ENCODE measurements at places on chromosomes 11 and 22.
A peak's percentile ranks its signal among the peaks of the same experiment; 100 is the strongest.

- DNase-seq: no peak
Observed at GRCh38 chr11:88806410-88806809, 259.4 kb downstream of the GRM5 start.

- DNase-seq: no peak
Observed at GRCh38 chr11:78295991-78296930, 107.5 kb downstream of the USP35 start.

DNA sequence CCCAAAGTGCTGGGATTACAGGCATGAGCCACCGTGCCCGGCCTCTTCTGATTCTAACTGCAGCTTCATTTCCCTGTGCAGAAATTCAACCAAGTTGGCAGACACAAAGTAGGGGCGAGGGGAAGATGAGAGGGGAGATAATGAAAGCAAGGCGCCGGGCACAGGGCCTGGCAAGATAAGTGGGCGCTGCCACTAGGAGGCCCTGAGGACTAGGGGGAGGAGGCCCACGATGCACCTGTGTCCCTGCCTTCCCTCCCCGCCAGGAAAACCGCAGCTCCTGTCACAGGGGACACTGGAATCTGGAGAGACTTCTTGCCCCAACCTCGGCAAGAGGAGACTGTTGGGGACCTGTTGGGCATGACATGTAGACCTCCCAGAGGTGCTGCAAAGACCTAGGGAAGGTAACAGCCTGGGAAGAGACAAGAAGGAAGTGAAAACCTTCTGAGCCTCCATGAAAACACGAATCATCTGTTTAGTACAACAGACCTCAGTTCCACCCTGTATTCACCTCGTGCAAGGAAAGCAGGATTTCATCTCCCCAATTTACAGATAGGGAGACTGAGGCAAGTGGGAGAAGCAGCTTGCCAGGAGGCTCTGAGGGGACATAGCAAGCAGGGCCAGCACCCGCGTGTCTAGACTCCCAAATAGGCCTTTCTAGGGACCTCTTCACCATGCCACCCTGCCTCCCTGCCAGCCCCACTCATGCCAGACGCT, 3.1 kb upstream of the LGALS1 start:
- DNase-seq: no peak

DNA sequence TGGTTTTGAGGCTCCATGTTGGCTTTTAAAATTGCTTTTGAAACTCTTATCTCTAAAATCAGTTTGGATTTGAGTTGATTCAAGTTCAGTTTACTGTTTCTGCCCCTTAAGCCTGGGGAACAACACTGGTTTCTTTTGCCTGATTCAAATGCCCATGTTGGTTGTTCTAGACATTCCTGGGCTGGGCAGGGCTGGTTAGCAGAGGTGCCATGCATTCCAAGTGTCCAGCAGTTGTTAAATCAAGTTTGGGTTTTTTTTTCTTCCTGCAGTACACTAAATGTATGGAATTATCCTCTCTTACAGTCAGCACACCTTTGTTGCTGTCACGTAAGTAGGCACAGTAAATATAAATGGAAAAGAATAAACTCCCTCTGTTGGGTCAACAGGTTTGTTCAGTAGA, 67.2 kb upstream of the MTMR2 start:
- no peak for DNase-seq

DNA sequence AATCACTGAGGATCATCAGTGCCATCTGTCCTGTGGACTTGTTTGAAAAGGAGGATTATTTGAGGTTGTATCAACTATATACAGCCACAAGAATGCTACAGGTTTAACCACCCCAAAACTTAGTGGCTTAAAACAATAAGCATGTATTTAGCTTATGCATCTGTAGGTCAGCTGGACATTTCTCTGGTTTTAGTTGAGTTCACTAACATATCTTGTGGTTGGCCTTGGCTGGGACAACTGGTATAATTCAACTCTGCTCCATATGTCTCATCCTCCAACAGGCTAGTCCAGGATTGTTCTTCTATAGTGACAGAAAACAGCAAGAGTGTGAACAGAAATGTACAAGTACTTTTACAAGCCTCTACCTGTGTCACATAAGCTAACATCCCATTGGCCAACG, 49.9 kb upstream of the SOX6 start:
- no peak for DNase-seq

DNA sequence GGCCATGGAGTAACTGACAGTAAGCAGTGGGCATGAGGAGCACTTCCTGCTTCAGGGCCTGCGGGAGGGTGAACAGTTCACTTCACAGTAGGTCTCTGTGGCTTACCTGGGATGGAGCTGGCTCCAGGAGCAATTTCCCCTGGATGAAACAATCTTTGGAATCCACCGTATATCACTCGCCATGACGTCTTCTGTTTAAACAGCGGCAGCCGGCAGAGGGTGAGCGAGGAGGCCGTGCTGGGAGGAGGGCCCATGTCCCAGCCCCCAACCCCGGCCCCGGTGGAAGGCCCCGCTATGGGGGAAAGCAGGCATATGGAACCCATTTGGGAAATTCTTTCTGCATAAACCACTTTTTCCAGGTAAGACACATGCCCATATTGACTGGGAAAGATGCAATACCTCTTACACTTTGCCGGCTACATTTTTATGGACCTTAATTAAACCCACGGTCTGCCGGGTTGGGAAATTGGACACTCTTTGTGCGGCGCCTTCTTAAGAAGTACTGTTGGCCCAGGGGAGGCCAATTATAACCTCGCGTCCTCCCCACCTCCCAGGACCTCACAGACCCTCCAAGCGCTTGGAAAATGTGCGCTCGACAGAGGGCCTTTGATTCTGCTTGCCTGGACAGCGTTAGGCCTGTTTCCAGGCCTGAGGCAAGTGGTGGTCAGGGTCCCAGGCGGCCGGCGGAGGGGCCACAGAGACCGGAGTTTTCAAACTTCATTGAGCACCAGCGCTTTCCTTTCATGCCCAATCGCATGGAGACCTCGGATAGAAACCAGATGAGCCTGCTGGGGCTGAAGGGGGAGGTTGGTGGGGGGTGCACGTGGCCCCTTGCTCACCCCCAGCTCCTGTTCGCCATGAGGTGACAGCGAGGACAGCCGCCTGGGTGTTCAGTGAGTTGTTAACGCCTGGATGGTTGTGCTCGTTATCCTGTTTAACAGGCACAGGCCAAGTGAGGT, 40.4 kb downstream of the SMIM38 start:
- no peak for DNase-seq

- DNase-seq: no peak
Observed at GRCh38 chr11:108494182-108494581, 4.0 kb downstream of the POGLUT3 start.

GRCh38 chr22:26565889-26566288, 24.0 kb downstream of the TPST2 start:
- no peak for DNase-seq

GRCh38 chr11:72828081-72828567, 13.9 kb downstream of the ATG16L2 start:
- DNase-seq: peak; percentile 49

DNA sequence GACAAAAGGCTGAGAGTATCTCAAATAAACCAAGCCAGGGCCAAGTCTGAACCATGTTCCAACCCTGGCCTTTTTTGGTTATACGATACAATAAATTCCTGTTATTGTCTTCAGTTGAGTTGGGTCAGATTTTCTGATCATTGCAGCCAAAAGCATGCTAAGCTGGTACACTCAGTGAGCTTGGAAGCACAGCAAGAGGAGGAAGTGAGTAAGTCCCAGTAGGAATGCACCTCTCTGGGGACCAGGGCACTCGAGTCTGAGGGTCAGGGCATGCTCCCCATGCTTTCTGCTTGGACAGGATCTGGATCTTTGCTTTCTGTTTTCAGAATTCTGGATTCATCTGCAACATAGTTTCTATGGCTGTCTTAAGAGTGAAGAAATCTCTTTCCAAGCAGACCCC, 73.1 kb downstream of the TMPRSS5 start:
- DNase-seq: peak; percentile 38

GRCh38 chr11:111387363-111387762, 8.3 kb upstream of the POU2AF1 start:
- DNase-seq: no peak

- DNase-seq: no peak
Observed at GRCh38 chr22:36358533-36359469, 29.0 kb downstream of the MYH9 start.

DNA sequence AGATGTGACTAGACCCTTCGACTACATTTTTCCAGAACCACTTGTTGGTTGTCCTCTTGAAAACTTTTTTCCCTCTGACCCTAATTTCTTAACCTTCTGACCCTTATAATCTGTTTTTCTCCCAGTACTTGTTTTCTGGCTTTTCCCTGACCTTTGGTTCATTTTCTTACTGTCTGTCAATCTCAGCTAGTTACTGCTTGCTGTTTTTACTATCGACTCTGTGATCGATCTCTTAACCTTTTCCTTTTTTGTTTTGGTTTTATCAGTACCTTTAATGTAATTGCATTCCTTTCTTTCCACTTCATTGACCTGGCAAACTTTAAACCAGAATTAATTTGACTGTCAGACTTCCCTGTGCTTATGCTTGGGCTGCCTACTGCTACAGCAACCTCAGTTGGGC, 92.8 kb downstream of the DDX10 start:
- no peak for DNase-seq
